Osteocyte (in vitro differentiated cells): ENCODE measurements at places on chromosomes 5 and 9. TPM values are rescaled to one million over a fixed set of nuclear protein-coding genes. Genes with fewer than 3 reads are reported as not detected.

DNA sequence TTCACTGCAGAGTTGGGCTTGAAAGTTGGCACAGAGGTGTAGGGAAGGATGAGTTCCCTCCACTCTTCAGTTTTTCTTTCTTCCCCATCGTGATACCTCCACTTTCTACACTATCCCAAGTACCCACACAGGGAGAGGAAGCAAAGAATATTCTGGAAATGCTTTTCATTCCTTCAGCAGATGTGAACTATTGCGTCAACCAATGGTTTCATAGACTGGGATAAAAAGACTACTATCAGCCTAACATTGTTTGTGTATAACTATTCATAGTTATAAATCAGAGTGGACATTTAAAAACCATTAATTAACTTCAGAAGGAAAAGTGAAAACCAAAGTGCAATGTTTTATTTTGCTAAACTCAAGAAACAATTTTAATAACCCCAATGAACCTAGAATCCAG is 63.6 kb upstream of the MAMDC2 start:
- no peak for DNase-seq

DNA sequence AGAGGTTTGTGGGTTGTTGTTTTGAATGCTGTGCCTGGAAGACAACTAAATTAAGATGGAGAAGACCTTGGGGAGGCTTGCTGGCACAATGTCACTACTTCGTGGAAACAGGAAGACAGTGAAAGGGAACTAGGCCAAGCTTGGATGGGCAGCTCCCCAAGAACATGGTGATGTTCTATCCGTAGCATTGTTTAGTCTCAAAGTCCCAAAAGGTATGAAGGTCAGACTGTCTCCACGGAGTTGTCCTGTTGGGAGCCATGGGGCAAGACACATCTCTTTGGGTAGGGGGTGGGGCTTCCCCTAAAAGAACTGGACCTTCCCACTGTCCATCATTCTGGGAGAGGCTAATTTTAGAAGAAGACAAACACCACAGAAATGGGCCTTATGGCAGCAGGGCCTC is 140.5 kb downstream of the ENTREP1 start:
- no peak for DNase-seq

GRCh38 chr9:96113032-96113431 is 188.9 kb downstream of the HSD17B3 start:
- DNase-seq = no peak

DNA sequence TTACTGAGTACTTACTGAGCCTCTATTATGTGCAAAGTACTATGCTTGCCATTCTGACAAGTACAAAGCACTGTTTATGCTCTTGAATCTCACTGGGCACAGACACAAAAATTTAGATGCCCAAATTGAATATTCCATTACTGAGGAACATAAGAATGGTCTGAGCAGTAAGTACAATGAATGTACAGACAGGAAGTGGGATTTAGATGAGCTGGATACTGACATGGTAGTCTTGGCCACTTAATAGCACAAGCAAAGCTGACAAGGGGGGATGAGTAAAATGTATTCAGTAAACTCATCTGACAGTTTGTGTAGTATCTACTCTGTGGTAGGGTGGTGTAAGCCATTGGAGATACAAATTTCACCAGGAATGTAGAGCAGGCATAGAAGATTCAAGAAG is 132.4 kb downstream of the EFNA5 start:
- no peak for DNase-seq

- DNase-seq = no peak
Observed at GRCh38 chr5:89200899-89201298, 317.9 kb upstream of the MEF2C start.

- peak; percentile 86 for DNase-seq
Observed at GRCh38 chr5:60196385-60197113, 303.0 kb upstream of the PDE4D start.

GRCh38 chr5:106415541-106415940 is 1255.2 kb downstream of the EFNA5 start:
- DNase-seq = no peak

DNA sequence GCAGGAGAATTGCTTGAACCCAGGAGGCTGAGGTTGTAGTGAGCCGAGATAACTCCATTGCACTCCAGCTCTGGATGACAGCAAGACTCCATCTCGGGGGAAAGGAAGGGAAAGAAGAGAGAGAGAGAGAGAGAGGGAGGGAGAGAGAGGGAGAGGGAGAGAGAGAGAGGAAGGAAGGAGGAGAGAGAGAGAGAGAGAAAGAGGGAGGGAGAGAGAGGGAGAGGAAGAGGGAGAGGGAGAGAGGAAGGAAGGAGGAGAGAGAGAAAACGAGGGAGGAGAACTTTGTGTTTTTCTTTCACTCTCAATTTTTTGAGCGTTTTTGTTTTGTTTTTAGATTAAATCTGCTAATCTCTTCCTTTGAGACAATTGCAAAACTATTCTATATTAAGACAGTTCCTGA is 46.9 kb downstream of the SPEF2 start:
- no peak for DNase-seq

PCDHA8 gene
- 1.9 and 2.0 TPM in 2 replicates for total RNA-seq
